HT-29 (cell line): ENCODE measurements at places on chromosomes 13 and 19. TPM values are rescaled to one million over a fixed set of nuclear protein-coding genes. Genes with fewer than 3 reads are reported as not detected.

ZNF382 gene
- total RNA-seq: not detected in 2 replicates

SLC25A41 gene
- 0.08 and 0.13 TPM in 2 replicates for total RNA-seq

TTC9B gene
- total RNA-seq: 0.94 TPM in 1 of 2 replicates, not detected in the other

ZNF66 gene
- total RNA-seq: 0.05 and 0.16 TPM in 2 replicates

IGFL3 gene
- total RNA-seq: not detected in 2 replicates

CEACAM5 gene
- total RNA-seq: 3.2 and 3.8 TPM in 2 replicates

MYH14 gene
- total RNA-seq: 130 and 172 TPM in 2 replicates

ZNF8 gene
- total RNA-seq: 6.4 and 8.5 TPM in 2 replicates

CD33 gene
- not detected in 2 replicates for total RNA-seq

LGALS7B gene
- 6.0 TPM in 1 of 2 replicates, not detected in the other for total RNA-seq

GPR180 gene
- 4.5 and 4.6 TPM in 2 replicates for total RNA-seq

KL gene
- total RNA-seq: not detected in 2 replicates

CGB3 gene
- total RNA-seq: not detected in 2 replicates

CEACAM21 gene
- not detected in 2 replicates for total RNA-seq

CD70 gene
- not detected in 2 replicates for total RNA-seq

CGB8 gene
- total RNA-seq: not detected in 2 replicates

BSPH1 gene
- total RNA-seq: not detected in 2 replicates

NAPSA gene
- 0.08 and 1.2 TPM in 2 replicates for total RNA-seq

GSK3A gene
- 41.4 and 43.8 TPM in 2 replicates for total RNA-seq

MYO1F gene
- not detected in 2 replicates for total RNA-seq

C19orf18 gene
- not detected in 2 replicates for total RNA-seq

RGCC gene
- 43.4 and 48.6 TPM in 2 replicates for total RNA-seq

WASF3 gene
- not detected in 2 replicates for total RNA-seq

TTYH1 gene
- total RNA-seq: not detected in 2 replicates

KLF1 gene
- total RNA-seq: not detected in 2 replicates

CALR3 gene
- 0.05 and 0.20 TPM in 2 replicates for total RNA-seq

STOML3 gene
- total RNA-seq: not detected in 2 replicates

ZDHHC20 gene
- 63.2 and 93.0 TPM in 2 replicates for total RNA-seq

OR7C1 gene
- not detected in 2 replicates for total RNA-seq

GSX1 gene
- total RNA-seq: not detected in 2 replicates

THOP1 gene
- total RNA-seq: 271 and 308 TPM in 2 replicates

ASF1B gene
- total RNA-seq: 95.9 and 102 TPM in 2 replicates

HNRNPA1L2 gene
- 1.1 and 2.4 TPM in 2 replicates for total RNA-seq

VAV1 gene
- 0.15 and 0.57 TPM in 2 replicates for total RNA-seq

PLVAP gene
- not detected in 2 replicates for total RNA-seq

ZNF93 gene
- total RNA-seq: 0.03 TPM in 1 of 2 replicates, not detected in the other

LYPD5 gene
- 0.05 and 0.23 TPM in 2 replicates for total RNA-seq

ZNF418 gene
- not detected in 2 replicates for total RNA-seq

C1QTNF9B gene
- not detected in 2 replicates for total RNA-seq

UBE2L5 gene
- total RNA-seq: not detected in 2 replicates

EBI3 gene
- total RNA-seq: not detected in 2 replicates

FCER2 gene
- not detected in 2 replicates for total RNA-seq

PRRG2 gene
- 25.8 and 26.3 TPM in 2 replicates for total RNA-seq

TSHZ3 gene
- total RNA-seq: not detected in 2 replicates

FREM2 gene
- 3.5 and 11.8 TPM in 2 replicates for total RNA-seq

SOX21 gene
- not detected in 2 replicates for total RNA-seq

LAIR1 gene
- total RNA-seq: not detected in 2 replicates

PSG1 gene
- total RNA-seq: not detected in 2 replicates

LRRC4B gene
- total RNA-seq: not detected in 2 replicates

PGLYRP2 gene
- not detected in 2 replicates for total RNA-seq

APOC4 gene
- not detected in 2 replicates for total RNA-seq

LYL1 gene
- 1.8 and 2.5 TPM in 2 replicates for total RNA-seq
